DMS79 treated with DMSO at 0.1 percent for 48 hours (cell line): ENCODE measurements at places on chromosomes 4 and X.

GRCh38 chr4:8293131-8293975, 23.8 kb downstream of the HTRA3 start:
- DNase-seq: no peak

DNA sequence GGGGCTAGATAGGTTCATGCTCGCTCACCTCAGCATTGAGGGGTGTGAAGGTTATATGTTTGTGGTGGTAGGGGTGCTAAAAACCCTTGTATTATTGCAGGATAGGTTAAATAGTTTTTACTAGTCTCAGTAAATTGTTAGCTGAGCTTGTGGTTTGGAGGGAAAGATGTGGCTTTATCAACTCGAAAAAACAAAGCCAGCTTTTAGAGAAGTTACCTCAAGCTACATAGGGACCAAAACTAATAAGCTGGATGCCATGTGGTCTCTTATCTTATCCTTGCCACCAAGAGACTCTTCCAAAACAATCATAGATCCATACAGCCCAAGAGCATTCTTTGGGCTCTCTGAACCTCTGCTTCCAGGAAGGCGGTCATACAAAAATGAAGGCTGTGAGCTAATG, 29.2 kb downstream of the MSN start:
- no peak for DNase-seq

- no peak for DNase-seq
Measured at GRCh38 chr4:24753519-24753918, 41.9 kb upstream of the SOD3 start.

- no peak for DNase-seq
Measured at GRCh38 chr4:23945451-23946017, 55.7 kb upstream of the PPARGC1A start.

DNA sequence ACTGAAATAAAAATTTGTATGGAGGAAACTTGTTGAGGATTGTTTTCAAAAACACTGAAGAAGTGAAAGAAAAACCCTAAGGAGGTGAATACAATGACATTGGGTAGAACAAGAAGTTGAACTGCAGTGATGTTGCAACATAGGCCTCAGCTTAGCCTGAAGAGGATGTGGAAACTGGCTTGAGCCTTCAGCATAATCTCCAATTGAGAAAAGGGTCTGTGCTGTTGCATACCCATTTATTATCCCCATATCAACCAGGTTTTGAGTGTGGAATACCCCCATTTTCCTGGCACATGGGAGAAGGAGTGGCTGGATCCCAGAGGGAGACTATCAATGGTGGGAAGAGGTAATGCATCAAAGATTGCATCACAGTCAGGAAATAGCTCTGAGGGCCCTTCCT, 695.0 kb upstream of the HS3ST1 start:
- no peak for DNase-seq

DNA sequence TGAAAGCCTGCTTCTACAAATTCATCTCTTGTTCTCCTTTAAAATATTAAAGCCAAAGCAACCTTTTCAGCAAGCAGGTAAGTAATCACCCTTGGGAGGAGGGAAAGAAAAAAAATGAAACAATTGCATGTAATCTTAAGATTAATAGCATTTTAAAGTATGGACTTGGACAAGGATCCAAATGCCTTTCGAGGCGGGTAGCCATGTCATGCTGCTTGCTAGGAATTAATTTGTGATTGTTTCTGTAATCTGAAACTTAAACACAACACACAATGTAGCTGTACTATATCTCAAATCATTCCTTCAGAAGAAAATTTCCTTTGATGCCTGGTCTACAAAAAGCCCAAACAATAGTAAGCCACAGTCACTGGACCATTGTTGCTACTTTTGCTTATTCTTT, 112.4 kb upstream of the CBR4 start:
- no peak for DNase-seq
